Aorta (tissue), 5 donors: ENCODE measurements at places on chromosomes 1 and 21. TPM values are rescaled to one million over a fixed set of nuclear protein-coding genes. Genes with fewer than 3 reads are reported as not detected.

Gene CRNN
- not detected for total RNA-seq

DNA sequence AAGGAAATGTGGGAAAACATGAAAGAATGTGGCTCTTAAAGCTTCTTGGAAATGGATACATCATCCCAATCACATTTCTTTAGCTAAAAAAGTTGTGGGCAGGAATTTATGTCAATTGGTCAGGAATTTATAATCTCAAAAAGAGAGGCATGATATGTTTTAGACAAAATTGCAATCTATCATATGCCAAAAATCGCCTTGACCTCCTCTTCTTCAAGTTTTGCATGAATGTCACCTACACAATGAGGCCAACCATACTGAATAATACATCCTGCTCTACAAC, 42.4 kb downstream of the ATP6V1G3 start:
- no peak for DNase-seq
- no peak overlapping the region for H3K27ac ChIP-seq
- H3K4me3 ChIP-seq: no peak overlapping the region
- H3K36me3 ChIP-seq: no peaks in the 10 kb centered on the region

Gene RBM8A
- total RNA-seq: 81.2 TPM

DNA sequence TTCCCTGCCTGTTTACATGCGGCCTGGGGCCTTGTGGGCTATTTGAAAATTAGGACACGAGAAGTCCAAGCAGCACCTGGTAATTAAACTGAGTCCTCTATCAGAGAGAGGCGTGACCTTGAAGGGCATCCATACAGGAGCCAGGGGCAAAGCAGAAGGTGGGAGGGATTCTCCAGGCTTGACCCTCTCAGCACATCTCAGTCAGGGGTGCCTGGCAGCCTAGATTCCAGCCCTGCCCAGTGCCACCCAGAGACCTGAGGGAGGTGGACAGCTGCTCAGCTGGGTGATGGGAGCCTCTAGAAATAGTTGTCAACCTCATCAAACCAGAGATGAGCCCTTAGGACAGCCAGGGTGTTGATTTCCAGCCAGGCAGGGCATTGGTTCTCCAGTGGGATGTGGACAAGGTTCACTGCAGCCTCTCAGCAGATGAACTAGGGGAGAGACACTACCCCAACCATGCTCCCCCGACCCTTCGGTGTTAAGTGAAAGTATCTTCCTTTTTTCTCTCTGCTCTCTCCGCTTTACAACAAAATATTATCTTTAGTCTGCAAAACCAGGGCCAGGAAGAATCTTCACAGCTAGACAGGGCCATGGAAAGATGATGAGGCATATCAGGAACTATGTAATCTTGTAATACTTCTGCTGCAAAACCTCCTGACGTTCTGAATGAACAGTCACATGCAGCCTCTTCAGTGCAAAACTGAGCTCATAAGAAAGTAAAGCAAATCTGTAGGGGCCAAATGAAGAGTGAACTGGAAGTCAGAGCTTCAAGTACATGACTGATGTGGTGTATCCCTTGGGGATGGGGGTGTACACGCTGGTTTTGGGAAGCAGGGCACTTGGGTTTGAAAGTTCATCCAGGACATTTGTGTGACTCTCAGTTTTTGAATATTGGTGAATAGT, 35.9 kb upstream of the ATP5PO start:
- no peak overlapping the region for H3K4me3 ChIP-seq
- no peak overlapping the region for H3K27ac ChIP-seq
- H3K36me3 ChIP-seq: no peaks in the 10 kb centered on the region
- no peak for DNase-seq
- no peaks in the 10 kb centered on the region for H3K27me3 ChIP-seq
- peaks cover 2% of the 10 kb centered on the region for H3K4me1 ChIP-seq
